Activated naive CD8-positive, alpha-beta T cell treated with anti-CD3 and anti-CD28 coated beads, Interleukin-2, amount 50 U/mL, for 24 hours (primary cell): ENCODE measurements at places on chromosomes 2 and 18.

GRCh38 chr2:48036312-48036711, 130.0 kb upstream of the FBXO11 start:
- no peak for DNase-seq
- no peaks in the 10 kb centered on the region for H3K27me3 ChIP-seq
- peaks cover 2% of the 10 kb centered on the region for H3K36me3 ChIP-seq
- H3K4me3 ChIP-seq = no peak overlapping the region
- peaks cover 15% of the 10 kb centered on the region for H3K4me1 ChIP-seq
- no peak overlapping the region for H3K27ac ChIP-seq

DNA sequence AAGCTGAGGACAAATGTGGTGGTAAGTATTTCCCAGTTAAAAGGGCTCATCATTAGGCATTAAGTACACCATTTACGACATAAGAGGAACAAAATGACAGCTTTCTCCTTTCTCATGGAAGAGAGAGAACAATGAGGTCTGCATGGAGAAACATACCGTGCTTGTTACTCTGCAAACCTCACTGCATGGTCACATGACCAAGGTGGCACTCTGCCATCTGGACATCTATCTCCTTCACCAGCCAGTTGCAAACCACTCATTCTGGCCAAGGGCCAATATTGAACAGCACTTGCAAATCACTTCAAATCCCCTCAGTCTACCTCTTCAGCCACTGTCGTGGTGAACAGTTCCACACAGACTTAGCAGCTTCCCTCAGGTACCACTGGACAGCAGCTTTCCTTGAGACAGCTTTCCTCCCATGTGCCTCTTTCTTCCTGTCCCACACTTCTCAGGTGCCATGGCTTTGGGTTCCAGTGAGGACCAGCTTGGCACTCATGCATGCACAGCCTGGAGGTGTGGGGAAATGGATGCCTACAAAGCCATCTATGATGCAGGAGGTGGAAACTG, 29.5 kb upstream of the DPP4 start:
- H3K27me3 ChIP-seq = no peaks in the 10 kb centered on the region
- no peaks in the 10 kb centered on the region for H3K4me1 ChIP-seq
- H3K4me3 ChIP-seq = no peak overlapping the region
- DNase-seq = no peak
- no peak overlapping the region for H3K27ac ChIP-seq

DNA sequence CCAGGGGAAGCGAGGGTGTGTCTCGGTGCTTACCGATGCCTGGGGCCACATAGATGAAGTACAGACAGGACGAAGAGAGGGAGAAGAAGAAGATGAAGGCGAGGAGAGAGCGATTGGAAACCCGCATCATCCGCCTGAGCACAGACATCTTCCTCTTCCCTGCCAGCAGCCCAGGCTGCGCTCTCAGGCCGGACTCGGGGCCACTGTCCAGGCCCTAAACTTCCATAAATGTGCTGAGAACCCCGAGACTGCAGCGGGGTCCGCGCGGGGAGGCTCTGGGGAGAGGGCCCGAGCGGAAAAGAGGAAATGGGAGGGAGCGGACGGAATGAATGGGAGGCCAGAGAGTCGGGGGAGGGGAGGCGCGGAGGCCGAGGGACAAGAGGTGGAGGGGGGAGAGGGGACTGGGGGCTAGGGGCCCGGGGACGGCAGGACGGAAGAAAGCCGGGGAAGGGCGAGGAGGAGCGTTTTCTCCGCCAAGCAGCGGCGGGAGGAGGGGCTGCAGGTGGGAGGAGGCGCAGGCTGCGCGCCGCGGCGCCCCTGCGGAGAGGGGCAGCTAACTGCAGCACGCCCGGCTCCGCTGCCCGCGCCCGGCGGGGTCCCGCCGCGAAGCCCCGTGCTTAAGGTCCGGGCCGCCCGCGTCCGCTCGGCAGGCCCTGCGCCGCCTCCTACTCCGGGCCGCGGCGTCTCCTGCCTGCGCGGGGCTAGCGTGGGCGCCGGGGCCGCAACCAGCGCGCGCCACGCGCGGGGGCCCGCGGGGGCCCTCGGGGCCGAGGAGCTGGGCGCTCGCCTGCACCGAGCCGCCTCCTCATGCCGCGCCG, at the start of gene B4GALT6:
Gene B4GALT6, minus strand, starts transcription at position 303 of the 818 bp plus-strand sequence. Its CDS starts 155 bp downstream, at position 148.
- peak; percentile 29 for DNase-seq
- peaks cover 12% of the 10 kb centered on the region for H3K4me1 ChIP-seq
- no peaks in the 10 kb centered on the region for H3K36me3 ChIP-seq
- H3K27ac ChIP-seq = peak within 1 kb of the TSS; percentile 55

DNA sequence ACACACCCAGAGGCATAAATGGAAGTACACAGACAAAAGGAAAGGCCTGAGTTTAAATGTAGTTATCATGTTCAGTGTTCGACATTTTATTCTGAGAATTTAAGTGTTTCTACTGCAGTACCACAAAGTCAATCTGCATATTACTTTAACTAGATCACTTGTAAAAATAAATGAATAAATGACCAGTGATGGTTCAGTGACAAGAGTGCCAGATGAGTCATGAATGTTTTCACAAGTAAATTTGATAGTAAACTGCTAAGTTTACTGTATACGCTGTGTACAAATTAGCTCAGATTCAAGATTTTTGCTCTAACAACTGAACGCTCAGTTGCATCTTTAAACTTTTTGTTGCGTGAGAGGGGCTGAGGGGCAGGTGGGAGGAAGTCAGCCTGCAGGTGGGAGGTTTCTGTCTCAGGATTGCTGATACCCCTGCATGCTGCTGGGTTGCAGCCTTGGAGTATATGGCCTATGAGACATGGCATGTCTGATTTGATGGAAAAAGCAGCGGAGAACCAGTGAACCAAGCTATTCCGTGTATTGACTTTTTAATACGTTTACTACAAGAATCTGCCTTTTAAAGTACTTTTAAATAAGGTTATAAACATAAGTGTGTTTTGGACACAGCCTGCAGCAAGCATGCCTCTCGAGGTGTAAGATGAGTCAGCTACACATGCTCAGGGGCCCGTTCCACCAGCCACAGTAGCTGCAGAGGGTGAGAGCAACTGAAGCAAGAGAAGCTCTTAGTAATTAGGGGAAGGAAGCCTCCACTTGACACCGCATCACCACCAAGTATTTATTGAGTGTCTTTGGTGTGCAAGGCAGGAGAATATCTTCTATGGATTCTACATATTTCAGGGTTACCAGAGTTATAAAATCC, 245.1 kb downstream of the NEDD4L start:
- no peaks in the 10 kb centered on the region for H3K36me3 ChIP-seq
- no peak overlapping the region for H3K4me3 ChIP-seq
- no peak overlapping the region for H3K27ac ChIP-seq
- no peaks in the 10 kb centered on the region for H3K27me3 ChIP-seq
- peaks cover 10% of the 10 kb centered on the region for H3K4me1 ChIP-seq
- DNase-seq = no peak

DNA sequence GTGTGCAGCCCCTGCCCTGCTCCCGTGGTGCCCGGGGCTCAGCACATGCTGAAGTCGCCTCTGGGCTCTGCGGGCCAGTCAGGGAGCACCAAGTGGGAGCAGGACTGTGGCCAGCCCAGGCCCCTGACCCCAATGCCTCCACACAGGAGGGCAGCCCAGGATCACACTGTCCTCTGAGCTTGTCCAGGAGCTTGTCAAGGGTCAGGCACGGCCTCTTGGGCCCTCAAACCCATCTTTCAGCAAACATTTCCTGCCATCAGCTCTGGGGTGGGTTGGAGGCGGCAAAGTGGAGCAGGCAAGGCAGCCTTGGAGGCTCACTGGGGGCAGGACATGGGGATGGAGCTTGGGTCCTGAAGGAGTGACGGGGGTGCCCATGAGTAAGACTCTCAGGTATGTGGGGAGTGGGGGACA, 10.3 kb downstream of the SNED1 start:
- peak overlapping the region; percentile 39 for H3K27ac ChIP-seq
- no peak for DNase-seq
- peaks cover 44% of the 10 kb centered on the region for H3K4me1 ChIP-seq
- H3K36me3 ChIP-seq = peaks cover 5% of the 10 kb centered on the region
- no peaks in the 10 kb centered on the region for H3K27me3 ChIP-seq

DNA sequence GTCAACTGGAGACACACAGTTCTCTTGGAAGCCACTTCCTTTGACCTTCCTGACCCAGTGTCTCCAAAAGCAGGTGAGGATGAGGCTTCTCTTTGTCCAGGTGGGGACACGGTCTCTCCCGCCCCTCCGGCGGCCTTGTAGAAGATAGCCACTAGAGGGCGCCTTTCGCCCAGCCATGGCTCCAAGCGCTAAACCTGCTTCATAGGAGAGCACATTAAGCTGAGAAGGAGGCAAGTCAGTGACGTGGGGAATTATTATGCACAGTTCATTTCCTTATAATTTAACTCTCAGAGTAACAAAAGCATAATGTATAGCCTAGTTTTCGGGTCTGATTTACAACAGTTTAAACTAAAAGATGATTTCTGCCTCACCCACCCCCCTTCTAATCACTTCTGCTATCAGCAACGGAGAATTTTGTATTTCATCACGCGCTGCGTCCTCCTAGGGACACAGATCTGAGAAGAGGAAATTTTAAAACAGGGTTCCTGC, 208.7 kb downstream of the ICOS start:
- DNase-seq = peak; percentile 80
- peak overlapping the region; percentile 79 for H3K4me3 ChIP-seq
- peaks cover 10% of the 10 kb centered on the region for H3K4me1 ChIP-seq
- H3K36me3 ChIP-seq = no peaks in the 10 kb centered on the region
- peak overlapping the region; percentile 80 for H3K27ac ChIP-seq

DNA sequence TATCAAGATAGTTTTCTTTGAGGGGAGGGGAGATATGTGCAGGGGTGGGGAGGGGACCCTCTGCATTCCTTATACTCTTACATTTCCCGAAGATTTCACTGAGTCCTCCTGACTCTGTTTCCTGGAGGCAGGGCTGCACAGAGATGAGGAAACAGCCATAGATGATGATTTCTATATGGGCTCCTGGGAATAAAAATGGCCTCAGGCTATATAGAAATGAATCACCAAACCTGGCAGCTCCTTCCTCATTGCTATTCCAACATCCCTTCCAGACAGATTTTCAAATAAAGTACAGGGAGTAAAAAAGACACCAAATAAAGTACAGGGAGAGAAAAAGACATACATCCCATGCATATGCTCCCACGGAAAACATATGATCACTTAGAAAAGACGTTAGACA, 474.8 kb upstream of the RAB6C start:
- no peaks in the 10 kb centered on the region for H3K4me1 ChIP-seq
- H3K27me3 ChIP-seq = no peaks in the 10 kb centered on the region
- H3K27ac ChIP-seq = no peak overlapping the region
- no peak overlapping the region for H3K4me3 ChIP-seq

DNA sequence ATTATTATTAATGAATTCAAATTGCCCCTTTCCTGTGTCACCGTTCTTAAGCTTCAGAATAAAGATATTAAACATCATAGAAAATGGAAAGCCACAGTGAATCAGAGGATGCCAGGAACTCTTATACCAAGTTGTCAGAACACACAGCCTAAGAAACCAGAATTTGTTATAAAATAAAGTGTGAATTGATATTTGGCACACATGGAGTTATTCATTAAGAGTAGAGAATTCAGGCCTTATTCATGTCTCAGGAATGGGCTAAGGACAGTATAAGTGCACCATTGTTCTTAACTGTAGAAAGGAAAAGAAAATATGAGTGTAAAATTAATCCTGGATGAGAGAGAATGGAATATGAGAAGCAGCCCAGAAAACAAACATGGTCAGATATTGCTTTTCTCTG, 86.7 kb upstream of the ATP8B1 start:
- peaks cover 8% of the 10 kb centered on the region for H3K4me1 ChIP-seq
- no peak overlapping the region for H3K4me3 ChIP-seq
- no peaks in the 10 kb centered on the region for H3K36me3 ChIP-seq
- H3K27me3 ChIP-seq = peaks cover 4% of the 10 kb centered on the region
- no peak for DNase-seq
- no peak overlapping the region for H3K27ac ChIP-seq

DNA sequence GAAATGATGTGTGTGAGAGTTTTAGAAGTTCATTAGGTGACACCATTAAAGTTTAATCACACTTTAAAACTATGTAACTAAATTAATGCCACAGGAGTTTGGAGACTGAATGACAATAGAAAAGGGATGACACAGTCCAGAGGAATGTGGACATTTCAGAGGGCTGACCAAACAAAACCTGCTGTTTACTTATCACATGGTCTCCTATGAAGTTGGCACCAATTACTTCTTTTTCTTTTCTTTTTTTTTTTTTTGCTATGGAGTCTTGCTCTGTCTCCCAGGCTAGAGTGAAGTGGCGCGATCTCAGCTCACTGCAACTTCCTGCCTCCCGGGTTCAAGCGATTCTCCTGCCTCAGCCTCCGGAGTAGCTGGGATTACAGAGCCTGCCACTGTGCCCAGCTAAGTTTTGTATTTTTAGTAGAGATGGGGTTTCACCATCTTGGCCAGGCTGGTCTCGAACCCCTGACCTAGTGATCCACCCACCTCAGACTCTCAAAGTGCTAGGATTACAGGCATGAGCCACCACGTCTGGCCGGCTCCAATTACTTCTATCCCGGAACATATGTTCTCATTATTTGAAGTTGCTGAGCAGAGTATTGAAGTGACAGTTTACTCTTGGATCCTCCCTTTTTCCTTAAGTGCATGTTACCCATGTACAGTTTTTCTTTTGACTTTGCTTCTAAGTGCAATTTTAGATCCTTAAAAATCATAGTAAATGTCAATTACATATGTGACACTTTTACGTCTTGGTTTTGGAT, 4.3 kb downstream of the AGPS start:
- DNase-seq = no peak
- H3K27me3 ChIP-seq = no peaks in the 10 kb centered on the region
- peaks cover 22% of the 10 kb centered on the region for H3K36me3 ChIP-seq

DNA sequence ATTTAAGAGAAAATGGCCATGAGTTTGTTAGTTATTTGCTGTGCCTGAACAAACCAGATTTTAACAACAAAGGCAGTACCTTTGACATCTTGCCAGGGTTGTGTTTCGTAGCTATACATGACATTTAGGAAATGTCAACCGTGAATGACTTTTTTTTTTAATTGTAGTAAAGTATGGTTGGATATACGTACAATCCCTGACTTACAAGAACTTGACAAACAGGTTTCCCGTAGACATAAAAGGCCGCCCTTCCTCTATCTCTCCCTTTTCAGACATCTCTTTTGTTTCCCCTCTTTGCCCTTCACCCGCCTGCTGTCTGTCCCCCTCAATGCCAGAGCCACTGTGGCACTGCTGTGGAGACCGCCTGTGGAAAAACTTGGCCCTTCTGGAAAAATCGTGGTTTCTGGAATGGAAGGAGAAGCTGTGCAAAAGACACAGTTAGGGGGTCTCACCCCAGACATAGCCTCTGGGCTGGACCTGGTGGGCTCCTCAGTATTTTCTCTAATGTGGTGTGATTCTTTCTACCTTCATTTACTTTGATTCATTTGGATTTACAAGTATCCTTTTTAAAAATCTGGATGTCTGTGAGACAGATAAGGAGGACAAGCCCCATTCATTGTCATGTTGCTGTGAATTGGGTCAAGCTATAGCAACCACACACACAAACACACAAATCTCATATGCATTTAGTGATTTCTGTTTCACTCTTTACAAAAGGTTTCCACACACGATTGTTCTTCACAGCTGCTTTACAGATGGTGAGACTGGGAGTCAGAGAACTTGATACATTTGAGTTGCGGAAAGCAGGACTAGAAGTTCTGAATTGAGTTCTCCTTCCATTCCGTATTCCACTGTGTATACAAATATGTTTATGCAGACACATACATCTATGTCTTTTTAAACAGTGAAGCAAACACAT, 48.6 kb downstream of the SPATS2L start:
- no peak overlapping the region for H3K27ac ChIP-seq
- no peaks in the 10 kb centered on the region for H3K36me3 ChIP-seq
- H3K27me3 ChIP-seq = no peaks in the 10 kb centered on the region
- H3K4me3 ChIP-seq = no peak overlapping the region
- no peak for DNase-seq
